ENCODE measurements at places on chromosomes 7 and 10.

GRCh38 chr10:52348037-52348564 lies 34.0 kb downstream of the DKK1 start:
- H3K4me3 ChIP-seq: no peak overlapping the region
- H3K4me1 ChIP-seq: no peaks in the 10 kb centered on the region
- no peaks in the 10 kb centered on the region for H3K36me3 ChIP-seq
- no peak overlapping the region for H3K27ac ChIP-seq
- DNase-seq: no peak

DNA sequence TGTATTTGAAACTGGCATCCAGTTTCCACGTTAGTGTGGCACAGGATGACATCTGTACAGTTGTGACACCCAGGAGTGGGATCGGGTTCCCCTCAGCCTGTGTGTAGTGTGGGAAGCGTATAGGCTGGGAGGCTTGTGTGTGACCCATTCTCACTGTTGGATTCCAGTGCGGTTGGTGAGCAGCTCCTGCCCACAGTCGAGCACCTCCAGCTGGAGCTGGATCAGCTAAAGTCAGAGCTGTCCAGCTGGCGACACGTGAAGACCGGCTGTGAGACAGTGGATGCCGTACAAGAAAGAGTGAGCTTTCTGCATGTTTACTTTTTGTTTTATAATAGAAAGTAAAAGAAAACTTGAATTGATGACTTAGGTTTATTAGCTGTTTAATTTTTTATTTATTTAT lies 18.7 kb upstream of the GET4 start:
- no peaks in the 10 kb centered on the region for H3K27me3 ChIP-seq
- no peak for DNase-seq
- no peak overlapping the region for H3K27ac ChIP-seq
- H3K4me3 ChIP-seq: no peak overlapping the region
- peaks cover 69% of the 10 kb centered on the region for H3K36me3 ChIP-seq
- H3K4me1 ChIP-seq: no peaks in the 10 kb centered on the region

DNA sequence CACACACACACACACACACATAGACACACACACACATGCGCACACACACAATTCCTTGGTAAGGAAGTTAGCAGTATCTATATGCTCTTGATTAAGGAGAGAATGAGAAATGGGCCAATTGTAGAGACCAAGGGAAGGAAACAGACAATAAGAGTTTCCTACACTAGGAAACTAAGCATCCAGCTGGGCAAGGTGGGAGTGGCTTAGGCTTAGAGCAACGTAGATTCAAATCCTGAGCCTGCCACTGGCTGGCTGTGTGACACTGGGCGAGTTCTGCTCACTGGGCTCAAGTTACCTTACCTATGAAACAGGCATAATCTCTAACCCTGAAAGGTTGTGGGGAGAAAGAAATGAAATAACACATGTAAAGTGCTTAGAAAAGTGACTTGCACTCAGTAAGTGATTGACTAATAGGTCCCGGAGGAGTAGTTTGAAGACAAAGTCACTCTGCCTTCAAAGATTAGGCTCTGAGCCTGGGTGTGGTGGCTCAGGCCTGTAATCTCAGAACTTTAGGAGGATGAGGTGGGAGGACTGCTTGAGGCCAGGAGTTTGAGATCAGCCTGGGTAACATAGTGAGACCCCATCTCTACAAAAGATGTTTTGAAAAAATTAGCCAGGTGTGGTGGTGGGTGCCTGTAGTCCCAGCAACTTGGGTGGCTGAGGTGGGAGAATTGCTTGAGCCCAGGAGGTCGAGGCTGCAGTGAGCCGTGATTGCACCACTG lies 701.4 kb downstream of the PARD3 start:
- no peaks in the 10 kb centered on the region for H3K27me3 ChIP-seq
- no peak overlapping the region for H3K27ac ChIP-seq
- no peaks in the 10 kb centered on the region for H3K4me1 ChIP-seq
- DNase-seq: no peak
- no peak overlapping the region for H3K4me3 ChIP-seq
- no peaks in the 10 kb centered on the region for H3K36me3 ChIP-seq

GRCh38 chr10:69086001-69086509 lies 1.8 kb upstream of the SRGN start:
- peak overlapping the region; percentile 90 for H3K27ac ChIP-seq
- peaks cover 31% of the 10 kb centered on the region for H3K36me3 ChIP-seq
- peaks cover 33% of the 10 kb centered on the region for H3K4me1 ChIP-seq
- no peak for DNase-seq
- H3K4me3 ChIP-seq: peak overlapping the region; percentile 74

DNA sequence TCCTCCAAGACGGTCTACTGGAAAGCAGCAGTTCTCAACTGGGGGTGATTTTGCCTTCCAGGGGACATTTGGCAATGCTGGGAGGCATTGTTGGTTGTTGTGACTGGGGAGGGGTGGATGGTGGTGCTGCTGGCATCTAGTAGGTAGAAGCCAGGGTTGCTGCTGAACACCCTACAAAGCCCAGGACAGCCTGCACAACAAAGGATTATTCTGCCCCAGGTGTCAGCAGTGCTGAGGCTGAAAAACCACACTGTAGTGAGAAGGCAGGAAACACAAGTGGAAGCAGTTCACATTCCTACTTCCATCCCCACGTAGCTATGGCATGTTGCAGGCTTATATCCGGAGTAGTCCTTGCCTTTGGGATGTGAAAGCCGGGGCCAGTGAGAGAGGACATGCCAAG lies 86.9 kb downstream of the AOAH start:
- H3K4me3 ChIP-seq: no peak overlapping the region
- DNase-seq: no peak
- peaks cover 34% of the 10 kb centered on the region for H3K4me1 ChIP-seq
- no peaks in the 10 kb centered on the region for H3K27me3 ChIP-seq
- H3K36me3 ChIP-seq: peaks cover 51% of the 10 kb centered on the region

- no peak for DNase-seq
- peaks cover 24% of the 10 kb centered on the region for H3K4me1 ChIP-seq
- H3K36me3 ChIP-seq: no peaks in the 10 kb centered on the region
- H3K4me3 ChIP-seq: no peak overlapping the region
Measured at GRCh38 chr10:102413806-102414561, 4.6 kb downstream of the PSD start.

- no peaks in the 10 kb centered on the region for H3K27me3 ChIP-seq
- H3K36me3 ChIP-seq: no peaks in the 10 kb centered on the region
- DNase-seq: no peak
- no peaks in the 10 kb centered on the region for H3K4me1 ChIP-seq
Measured at GRCh38 chr10:125370578-125370977, 210.2 kb upstream of the CTBP2 start.

DNA sequence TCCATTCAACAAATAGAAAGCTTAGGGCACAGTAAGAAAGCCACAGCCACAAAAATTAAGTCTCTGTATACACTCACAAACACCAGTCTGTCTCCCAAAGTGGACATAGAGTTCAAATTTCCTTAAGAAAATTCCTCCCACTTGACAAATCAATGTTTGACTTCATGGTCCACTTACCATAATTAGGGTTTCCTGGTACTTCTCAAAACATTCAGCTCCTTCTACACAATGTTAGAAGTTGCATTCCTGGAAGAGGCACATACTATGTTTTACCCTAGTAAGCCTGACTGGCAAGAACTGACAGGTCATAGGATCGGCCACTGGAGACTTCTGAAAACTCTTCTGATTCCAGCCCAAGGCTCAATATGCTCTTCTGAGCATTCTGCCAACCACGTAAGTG lies 70.5 kb downstream of the CPXM2 start:
- DNase-seq: no peak
- no peak overlapping the region for H3K27ac ChIP-seq
- H3K36me3 ChIP-seq: no peaks in the 10 kb centered on the region
- no peaks in the 10 kb centered on the region for H3K4me1 ChIP-seq
- H3K27me3 ChIP-seq: no peaks in the 10 kb centered on the region

DNA sequence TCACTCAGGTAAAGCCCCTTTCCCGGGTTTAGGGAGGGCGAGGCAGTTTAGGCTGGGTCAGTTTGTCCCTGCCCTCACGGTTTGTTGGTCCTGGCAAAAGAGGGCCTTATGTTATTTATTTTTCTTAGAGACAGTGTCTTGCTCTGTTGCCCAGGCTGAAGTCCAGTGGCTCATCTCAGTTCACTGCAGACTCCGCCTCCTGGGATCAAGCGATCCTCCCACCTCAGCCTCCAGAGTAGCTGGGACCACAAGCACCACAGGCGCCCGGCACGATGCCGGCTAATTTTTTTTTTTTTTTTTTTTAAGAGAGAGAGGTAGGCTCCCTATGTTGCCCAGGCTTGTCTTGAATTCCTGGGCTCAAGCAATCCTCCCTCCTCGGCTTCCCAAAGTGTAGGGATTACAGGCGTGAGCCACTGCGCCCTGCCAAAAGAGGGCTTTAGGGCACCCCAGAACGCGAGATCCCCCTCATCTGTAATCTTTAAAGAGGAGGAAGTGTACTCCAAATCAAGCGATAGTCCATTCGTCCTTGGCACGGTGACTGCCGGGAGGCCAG lies 626 bp upstream of the BMS1 start:
- H3K4me1 ChIP-seq: peaks cover 9% of the 10 kb centered on the region
- DNase-seq: no peak
- peaks cover 29% of the 10 kb centered on the region for H3K36me3 ChIP-seq
- H3K27ac ChIP-seq: peak overlapping the region; percentile 99
- peaks cover 5% of the 10 kb centered on the region for H3K27me3 ChIP-seq

GRCh38 chr7:129122751-129123509 lies 21.6 kb upstream of the TSPAN33 start:
- H3K27me3 ChIP-seq: peaks cover 8% of the 10 kb centered on the region
- DNase-seq: no peak
- peak overlapping the region; percentile 80 for H3K27ac ChIP-seq
- H3K4me1 ChIP-seq: peaks cover 31% of the 10 kb centered on the region
- peaks cover 7% of the 10 kb centered on the region for H3K36me3 ChIP-seq
- H3K4me3 ChIP-seq: no peak overlapping the region

DNA sequence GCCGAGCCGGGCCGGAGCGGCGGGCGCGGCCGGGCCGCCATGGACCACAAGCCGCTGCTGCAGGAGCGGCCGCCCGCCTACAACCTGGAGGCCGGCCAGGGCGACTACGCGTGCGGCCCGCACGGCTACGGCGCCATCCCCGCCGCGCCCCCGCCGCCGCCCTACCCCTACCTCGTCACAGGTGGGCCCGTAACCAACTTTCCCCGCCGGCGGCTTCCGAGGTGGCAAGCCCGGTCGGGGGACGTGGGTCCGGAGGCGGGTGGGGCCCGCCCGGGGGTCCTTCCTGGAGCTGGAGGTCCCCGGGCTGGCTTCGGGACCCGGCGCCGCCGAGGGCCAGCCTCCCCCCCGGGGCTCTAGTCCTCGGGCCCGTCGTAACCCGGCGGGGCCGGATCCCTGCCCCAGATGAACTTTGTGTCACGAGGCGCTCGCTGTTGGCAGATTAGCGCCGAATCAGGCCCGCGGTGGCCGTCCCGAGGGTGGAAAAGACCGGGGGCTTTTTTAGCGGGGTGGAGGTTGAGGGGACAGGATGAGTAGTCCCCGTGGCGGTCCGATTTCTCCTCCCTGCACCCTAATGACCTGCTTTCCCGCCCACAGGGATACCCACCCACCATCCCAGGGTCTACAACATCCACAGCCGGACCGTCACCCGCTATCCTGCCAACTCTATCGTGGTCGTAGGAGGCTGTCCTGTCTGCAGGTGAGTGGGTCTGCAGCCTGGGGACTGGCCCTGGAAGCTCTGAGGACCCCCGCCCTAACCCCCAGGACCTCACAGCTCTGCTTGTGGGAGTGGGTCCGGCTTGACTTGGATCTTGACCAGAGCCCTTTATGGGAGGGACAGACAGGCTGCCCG lies 496 bp downstream of the BRI3 start:
- peak; percentile 17 for DNase-seq
- peak overlapping the region; percentile 86 for H3K4me3 ChIP-seq
- H3K4me1 ChIP-seq: peaks cover 13% of the 10 kb centered on the region
- H3K36me3 ChIP-seq: peaks cover 16% of the 10 kb centered on the region
- H3K27ac ChIP-seq: peak overlapping the region; percentile 67
- no peaks in the 10 kb centered on the region for H3K27me3 ChIP-seq

- no peak overlapping the region for H3K27ac ChIP-seq
- H3K4me3 ChIP-seq: no peak overlapping the region
- no peaks in the 10 kb centered on the region for H3K4me1 ChIP-seq
Measured at GRCh38 chr10:35739998-35740397, 97.9 kb upstream of the FZD8 start.

- no peak overlapping the region for H3K4me3 ChIP-seq
- H3K4me1 ChIP-seq: peaks cover 19% of the 10 kb centered on the region
- H3K36me3 ChIP-seq: peaks cover 65% of the 10 kb centered on the region
- no peak overlapping the region for H3K27ac ChIP-seq
- DNase-seq: no peak
- no peaks in the 10 kb centered on the region for H3K27me3 ChIP-seq
Measured at GRCh38 chr10:59847888-59848287, 58.5 kb downstream of the CCDC6 start.

GRCh38 chr10:88174391-88174790 lies 311.0 kb downstream of the PTEN start:
- peaks cover 28% of the 10 kb centered on the region for H3K4me1 ChIP-seq
- no peak overlapping the region for H3K4me3 ChIP-seq
- no peak for DNase-seq
- peaks cover 5% of the 10 kb centered on the region for H3K36me3 ChIP-seq
- H3K27ac ChIP-seq: no peak overlapping the region
- H3K27me3 ChIP-seq: peaks cover 28% of the 10 kb centered on the region

- no peak overlapping the region for H3K4me3 ChIP-seq
- no peaks in the 10 kb centered on the region for H3K36me3 ChIP-seq
- no peak for DNase-seq
- peaks cover 8% of the 10 kb centered on the region for H3K4me1 ChIP-seq
- H3K27ac ChIP-seq: no peak overlapping the region
- peaks cover 5% of the 10 kb centered on the region for H3K27me3 ChIP-seq
Measured at GRCh38 chr10:28250358-28250757, 52.5 kb downstream of the MPP7 start.

- peak overlapping the region; percentile 70 for H3K4me3 ChIP-seq
- peaks cover 66% of the 10 kb centered on the region for H3K36me3 ChIP-seq
- peaks cover 48% of the 10 kb centered on the region for H3K4me1 ChIP-seq
Measured at GRCh38 chr7:7257899-7258692, 75.8 kb downstream of the C1GALT1 start.

DNA sequence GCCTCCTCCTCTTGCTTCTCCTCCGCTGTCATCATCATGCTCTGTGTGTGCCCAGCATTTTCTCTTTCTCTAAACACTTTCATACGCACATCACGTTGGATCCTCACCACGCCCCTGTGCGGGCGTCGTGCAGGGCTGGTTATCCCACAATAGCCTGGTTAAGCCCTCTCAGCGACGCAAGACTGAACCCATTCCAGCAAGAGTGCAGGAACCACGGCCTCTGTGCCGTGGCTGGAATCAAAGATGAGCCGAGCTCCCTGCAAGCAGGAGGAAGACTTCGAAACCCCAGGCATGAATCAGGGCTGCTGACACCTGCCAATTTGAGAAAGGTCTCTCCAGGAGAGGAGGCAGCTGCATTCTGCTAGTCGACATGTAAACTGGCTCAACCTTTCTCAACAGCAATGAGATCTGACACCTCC lies 74.8 kb upstream of the FOXK1 start:
- H3K27me3 ChIP-seq: peaks cover 3% of the 10 kb centered on the region
- no peak overlapping the region for H3K4me3 ChIP-seq
- H3K27ac ChIP-seq: no peak overlapping the region
- no peaks in the 10 kb centered on the region for H3K36me3 ChIP-seq

- DNase-seq: no peak
- no peak overlapping the region for H3K4me3 ChIP-seq
- H3K27ac ChIP-seq: no peak overlapping the region
Measured at GRCh38 chr10:13693783-13694700, 107.3 kb downstream of the PRPF18 start.
